Stimulated activated CD8-positive, alpha-beta memory T cell treated with anti-CD3 and anti-CD28 coated beads, Interleukin-4, amount 100 ng/mL, for 24 hours (primary cell): ENCODE measurements at places on chromosomes 3 and 15.

DNA sequence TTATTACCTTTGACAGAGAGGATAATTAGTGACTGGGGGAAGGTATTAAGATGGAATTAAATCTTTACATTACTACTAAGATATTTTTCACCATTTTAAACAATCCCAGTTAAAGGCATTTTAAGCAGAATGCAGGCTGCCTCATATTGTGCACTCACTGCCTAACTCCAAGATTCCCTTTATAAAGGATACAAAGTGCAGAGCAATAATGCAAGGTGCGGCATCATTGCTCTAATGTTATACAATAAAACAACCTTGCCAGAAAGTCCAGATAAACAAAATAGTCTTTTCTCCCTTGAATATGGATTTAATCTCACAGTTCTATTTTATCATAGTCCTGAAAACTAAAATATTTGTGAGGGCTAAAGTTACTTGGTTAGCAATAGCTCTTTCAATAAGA, 1031.6 kb upstream of the SEMA6D start:
- no peak for DNase-seq

DNA sequence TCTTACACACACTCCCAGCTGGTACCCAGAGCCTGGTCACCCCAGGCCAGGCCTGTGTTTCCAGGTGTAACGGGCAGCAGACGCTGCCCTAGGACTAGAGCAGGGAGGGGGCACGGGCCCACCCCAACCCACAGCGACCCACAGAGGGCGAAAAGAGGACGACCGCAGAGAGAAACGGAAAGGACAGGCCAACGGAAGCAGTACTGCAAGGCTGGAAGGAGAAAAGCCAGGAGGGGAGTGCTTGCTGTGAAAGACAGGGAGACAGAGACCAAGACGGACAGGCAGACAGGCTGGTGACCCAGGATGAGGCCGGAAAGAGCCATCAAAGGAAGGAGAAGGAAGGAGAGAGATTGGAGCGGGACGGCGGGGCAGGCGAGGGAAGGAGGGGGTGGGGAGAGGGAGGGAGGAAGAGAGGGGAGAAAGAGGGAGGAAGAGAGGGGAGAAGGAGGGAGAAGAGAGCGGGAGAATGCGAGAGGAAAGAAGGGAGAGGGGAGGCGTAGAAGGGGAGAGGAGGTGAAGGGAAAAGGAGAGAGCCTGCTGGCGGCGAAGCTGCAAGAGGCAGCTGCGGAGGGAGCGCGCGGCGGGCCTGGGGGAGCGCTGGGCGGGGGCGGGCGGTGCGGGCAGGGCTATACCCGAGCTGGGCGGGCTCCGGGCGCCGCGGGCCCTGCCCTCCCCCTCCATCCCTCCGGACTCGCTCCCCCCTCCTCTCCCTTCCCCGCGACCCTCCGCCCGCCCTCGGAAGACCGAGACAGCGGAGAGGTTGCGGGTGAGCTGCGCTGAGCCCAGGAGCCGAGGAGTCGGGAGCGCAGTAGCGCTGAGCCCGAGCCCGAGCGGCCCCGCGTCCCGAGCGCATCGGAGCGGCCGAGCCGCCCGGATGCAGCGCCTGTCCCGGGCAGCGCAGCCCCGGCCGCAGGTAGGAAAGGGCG, at the start of gene SLC6A1:
TSS of gene SLC6A1 (plus strand) at position 732 of the 926 bp plus-strand sequence. CDS start 24,464 bp downstream, outside the sequence.
- DNase-seq: no peak

DNA sequence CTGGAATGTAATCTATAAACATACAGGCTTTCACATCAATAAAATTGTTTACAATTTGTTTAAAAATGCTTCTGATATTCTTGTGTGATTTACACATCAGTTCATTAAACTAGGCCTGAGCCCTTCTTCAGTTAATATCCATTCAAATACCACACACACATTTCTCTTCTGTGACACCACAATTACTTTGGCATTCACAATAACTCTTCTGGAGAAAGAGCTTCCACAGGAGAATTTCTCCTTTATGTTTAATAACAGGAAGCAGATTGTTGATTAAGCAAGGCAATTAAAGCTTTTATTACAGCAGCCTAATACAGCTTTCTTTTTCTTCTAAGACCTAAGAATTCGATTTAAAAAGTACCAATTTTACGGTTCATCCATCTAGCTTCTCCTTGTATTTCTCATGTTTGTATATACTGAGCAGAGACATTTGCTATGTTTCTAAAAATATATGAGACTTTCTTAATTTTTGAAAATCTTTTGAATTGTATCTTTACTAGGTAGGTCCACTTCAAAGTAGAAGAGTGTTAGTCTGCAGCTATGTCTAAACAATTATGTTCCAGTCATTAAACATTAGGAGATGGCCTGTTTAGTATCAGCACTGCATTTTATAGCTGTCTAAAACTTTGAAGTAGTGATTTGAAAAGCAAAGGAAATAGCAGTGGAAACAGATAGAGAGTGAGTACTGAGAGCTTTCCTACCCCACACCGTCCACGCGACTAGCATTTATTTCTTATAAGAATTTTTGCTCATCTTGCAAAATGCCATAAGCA, 511.1 kb upstream of the UBE2E2 start:
- no peak for DNase-seq

DNA sequence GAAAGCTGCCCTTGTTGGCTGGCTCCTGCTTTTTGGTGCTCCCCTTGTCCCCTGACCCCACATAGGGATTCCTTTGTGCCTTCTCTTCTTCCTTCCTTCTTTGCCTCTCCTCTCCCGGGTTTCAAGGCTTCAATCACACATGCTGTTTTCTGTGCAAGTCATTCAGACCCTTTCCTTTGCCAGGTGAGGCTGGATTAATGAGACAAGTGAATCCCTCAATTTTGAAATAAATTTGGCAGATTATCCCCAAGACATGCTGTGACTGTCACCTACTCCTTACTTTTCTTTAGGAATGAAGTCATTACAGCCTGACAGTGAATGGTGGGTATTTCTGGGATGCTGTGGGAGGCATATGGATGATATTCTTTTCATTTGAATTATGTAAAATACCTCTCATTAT, 259.0 kb upstream of the RGMA start:
- DNase-seq: no peak

- no peak for DNase-seq
Measured at GRCh38 chr3:71066849-71067261, 516.7 kb downstream of the FOXP1 start.
